ENCODE measurements at places on chromosomes 2 and 18. TPM values are rescaled to one million over a fixed set of nuclear protein-coding genes. Genes with fewer than 3 reads are reported as not detected.

- H3K4me1 ChIP-seq, result no peaks in the 10 kb centered on the region
- H3K36me3 ChIP-seq, result no peaks in the 10 kb centered on the region
- H3K27ac ChIP-seq, result no peak overlapping the region
- DNase-seq, result no peak
- no peaks in the 10 kb centered on the region for H3K27me3 ChIP-seq
Measured at GRCh38 chr18:40431071-40431985, 1523.7 kb upstream of the PIK3C3 start.

DNA sequence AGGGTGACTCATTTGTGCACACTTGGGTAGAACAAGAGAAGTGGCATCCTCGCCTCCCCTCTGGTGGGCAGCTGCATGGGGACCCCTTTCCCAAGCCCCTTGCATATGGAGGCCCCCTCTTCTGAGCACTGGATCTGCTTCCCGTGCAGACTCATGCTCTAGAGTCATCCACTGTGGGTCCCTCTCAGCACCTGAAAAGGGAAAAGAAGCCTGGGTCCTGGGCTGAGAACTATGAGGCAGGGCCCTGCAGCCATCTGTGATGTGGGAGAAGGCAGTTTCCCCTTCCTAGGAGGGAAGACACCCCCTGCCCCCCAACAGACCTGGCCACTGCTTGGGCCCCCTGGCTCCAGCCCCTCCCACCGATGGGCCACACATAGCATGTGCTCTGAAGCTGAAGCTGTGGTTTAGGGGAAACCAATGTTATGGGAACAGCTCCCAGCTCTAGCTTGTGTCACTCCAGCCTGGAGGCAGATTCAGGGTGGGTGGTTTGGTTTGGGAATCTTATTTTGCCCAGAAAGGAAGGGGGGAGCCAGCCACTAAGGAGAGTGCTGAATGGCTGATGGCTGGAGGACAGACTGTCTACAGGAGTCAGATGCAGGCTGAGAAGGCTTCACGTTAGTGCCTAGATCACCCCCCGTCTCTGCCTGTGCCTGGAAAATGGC lies 172.8 kb downstream of the GLI2 start:
- DNase-seq, result no peak
- peaks cover 31% of the 10 kb centered on the region for H3K4me1 ChIP-seq
- H3K36me3 ChIP-seq, result no peaks in the 10 kb centered on the region
- no peaks in the 10 kb centered on the region for H3K27me3 ChIP-seq
- H3K4me3 ChIP-seq, result no peak overlapping the region

Gene CHN1
- total RNA-seq, result 1.3 TPM

Gene ALLC
- not detected for total RNA-seq

Gene SLC14A1
- total RNA-seq, result not detected

All from Calu3 (cell line).